ENCODE measurements at places on chromosomes 5 and 9.
A peak's percentile ranks its signal among the peaks of the same experiment; 100 is the strongest.

DNA sequence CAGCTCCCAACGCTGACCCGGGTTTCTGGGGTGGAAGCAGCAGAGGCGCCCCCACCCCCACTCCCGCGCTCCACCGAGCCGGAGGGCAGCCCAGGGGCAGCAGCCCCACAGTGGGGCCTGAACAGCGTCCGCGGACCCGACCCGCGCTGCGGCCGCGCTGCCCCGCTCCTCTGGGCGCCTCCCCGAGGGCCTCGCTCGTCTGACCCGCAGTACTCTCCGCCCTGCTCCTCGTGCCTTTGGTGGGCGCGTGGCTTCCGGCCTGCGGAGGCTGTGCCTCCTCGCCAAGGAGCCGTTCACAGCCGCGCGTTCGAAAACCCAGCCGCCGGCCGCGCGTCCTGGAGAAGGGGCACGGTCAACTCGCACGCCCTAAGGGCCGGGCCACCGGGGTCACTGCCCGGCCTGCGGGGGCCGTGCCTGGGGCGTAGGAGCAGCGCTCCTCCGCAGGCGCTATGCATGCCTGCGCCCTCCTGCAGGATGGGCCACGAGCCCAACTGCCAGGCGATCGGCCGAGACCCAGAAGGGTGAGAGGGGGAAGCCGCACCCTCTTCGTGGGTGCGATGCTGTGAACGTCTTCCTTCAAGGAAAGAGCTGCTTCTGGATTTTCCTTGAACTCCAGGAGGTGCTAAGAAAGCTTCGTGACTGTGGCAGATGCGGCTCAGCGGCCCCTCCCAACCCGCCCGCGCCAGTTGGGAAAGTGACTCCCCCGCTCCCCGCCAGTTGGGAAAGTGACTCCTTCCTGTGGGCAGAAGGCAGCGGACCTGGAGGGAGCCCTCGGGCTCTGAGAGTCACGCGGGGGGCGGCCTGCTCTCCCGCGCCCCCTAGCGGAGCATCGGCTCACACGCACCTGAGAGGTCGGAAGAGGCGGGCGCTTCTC, 82.7 kb downstream of the HSD17B3 start:
- peak; percentile 51 for DNase-seq

GRCh38 chr5:76874088-76874581, 24.3 kb downstream of the S100Z start:
- DNase-seq = no peak

- peak; percentile 9 for DNase-seq
These were observed 75.3 kb downstream of the RGS3 start for GRCh38 chr9:113538701-113539430.

DNA sequence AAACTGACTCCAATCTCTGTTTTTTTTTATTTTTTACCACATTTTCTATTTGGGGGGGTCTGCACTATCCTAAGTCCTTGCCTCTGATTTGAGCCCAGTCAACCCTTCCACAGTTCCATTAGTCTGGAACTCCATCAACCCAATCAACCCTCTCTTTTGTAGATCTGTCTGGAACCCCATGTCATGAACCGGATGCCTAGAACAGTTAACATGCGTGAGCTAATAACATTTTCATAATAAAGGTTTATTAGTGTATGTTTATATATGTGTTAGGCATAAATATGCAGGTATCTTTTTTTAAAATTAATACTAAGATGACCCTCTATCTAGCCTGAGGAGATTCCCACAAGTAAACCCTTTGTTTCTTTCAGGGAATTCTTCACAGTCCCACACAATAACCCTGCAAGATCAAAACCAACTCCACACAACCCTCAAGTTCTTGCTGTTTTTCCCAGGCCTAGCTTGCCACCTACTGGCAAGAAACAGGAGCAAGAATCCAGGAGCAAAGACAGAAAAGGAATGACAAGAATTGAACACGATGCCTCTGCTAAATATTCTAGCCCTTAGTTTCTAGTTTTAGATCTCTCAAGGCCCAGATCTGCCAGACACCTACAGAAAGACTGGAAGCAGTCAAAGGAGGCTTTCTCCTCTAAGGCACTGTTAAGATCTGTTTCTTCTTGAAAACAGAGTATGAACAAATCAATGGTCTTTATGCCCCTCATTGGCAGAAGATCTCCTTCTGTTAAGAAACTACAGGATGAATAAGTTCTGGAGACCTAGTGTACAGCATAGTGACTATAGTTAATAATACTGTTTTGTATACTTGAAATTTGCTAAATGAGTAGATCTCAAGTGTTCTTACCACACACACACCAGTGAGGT, 100.4 kb downstream of the TRIM36 start:
- no peak for DNase-seq

DNA sequence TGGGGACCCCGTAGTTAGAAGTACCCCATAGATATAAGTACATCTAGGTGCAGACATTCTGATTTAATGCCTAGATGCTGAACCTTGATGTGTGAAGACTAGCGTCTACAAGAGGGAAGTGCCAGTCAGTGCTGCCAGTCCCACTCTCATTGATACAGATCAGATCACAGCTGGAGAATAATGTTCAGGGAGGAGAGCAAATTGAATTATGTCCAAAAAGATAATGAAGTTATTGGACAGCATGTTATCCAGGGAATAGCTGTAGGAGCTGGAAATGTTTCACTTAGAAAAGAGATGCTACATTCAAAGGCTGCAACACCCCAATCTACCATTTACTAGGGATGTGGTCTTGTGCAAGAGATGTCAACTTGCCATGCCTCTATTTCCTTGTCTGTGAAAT, 15.9 kb upstream of the RNF183 start:
- no peak for DNase-seq

DNA sequence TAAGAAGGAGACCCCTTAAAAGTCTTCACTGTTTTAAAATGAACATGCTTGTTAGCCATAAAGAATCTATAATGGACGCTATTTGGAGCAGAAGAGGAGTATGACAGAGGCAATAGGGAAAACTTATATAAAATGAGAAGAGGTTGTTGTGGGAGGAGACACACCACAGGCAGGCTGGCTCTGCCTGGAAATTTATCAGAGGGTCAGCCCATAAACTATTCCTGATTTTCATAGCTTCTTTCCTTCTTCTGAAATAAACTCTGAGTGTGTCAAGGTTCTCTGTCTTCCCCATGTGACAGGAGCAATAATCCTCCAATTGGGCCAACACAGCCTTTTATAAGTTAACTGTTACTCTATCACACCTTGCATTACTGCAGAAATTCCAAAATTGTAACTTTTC, 19.6 kb upstream of the RUSC2 start:
- DNase-seq = no peak

GRCh38 chr9:109681301-109681700, 98.7 kb upstream of the PALM2AKAP2 start:
- no peak for DNase-seq

DNA sequence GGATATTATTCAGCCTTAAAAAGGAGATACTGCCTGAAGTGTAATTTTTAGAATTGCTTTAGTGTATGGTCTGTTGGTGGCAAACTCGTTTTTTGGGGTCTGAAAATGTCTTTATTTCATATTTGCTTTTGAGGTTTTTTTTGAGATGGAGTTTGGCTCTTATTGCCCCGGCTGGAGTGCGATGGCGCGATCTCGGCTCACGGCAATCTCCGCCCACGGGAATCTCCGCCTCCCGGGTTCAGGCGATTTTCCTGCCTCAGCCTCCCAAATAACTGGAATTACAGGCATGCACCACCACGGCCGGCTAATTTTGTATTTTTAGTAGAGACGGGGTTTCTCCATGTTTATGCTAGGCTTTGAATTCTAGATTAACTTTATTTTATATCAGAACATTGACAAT, 20.2 kb upstream of the PCDHB1 start:
- DNase-seq = no peak

DNA sequence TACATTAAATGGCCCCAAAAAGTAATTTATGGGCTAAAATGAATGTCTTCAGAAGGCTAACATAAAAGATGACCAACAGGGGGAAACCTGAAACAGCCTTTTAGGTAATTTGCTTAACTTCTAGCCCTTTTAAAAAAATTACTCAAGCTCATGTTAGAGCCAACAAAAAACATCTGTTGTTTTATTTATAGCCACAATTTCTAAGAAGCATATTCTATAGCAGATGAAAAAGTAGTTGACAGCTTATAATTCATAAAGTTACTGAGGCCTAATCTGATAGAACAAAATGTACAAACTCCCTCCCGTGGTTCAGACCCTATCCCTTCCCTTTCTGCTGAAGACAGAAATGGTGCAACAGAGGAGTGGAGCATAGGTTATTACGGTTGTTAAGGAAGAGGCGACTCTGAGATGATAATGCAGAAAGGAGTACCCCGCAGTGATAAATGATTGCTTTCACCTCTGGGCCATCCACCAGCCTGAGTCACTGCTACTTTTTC, 46.1 kb downstream of the PIK3R1 start:
- DNase-seq = no peak

- DNase-seq = no peak
These were observed 12.4 kb upstream of the TENT4A start for GRCh38 chr5:6700685-6701355.

DNA sequence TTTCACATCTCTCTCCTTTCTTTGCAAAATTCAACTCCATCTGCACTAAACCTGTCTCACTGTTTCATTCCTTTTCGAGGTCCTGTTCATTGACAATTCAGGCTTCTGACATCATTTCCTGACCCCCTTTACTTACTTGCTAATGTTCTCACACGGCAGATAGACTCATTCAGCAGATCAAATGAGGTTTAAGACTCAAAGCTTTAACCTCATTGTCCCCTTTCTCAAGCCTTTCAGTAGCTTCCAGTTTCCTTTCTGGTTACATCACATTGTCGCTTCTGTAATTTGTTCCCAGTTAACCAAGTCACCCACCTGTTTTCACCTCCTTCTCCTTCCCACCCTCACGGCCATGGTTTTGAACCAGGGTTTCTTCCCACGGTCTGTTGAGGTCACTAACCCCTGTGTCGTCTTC, 143.4 kb upstream of the OTULINL start:
- DNase-seq = no peak

DNA sequence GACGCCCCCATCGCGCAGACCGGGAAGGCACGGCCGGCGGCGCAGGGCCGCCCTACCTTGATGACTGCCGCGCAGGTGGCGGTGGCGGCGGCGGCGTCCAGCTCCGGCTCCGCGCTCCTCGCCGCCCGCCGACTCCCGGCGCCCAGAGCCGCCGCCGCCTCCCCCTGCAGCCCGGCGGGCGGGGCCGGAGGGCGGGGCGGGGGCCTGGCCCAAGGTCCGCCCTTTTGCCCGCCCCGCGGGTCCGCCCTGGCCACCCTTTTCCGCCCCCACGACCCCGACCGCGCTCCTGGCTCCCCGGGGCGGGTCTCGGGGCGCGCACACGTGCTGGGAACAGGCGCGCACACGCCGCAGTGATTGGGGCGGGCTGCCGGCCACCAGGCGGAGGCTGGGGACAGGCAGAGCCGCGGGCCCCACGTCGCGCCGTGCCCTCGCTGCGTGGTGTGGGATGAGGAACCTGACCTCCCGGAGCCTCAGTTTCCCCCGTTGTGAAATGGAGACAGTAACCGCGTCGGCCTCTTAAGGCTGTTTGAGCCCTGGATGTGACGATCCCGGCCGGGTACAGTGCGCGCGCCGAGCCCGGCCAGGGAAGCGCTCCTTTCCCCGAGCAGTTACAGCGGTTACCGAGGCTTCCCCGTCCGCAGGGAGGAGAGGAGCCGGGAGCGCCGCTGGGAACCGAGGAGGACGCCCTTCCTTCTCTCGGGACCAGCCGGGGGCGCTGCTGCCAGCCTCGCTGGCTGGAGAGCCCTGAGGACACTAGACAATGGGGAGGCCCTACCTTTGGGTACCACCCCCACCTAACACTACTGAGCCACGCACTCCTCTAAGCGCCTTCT, at the start of gene CORO2A:
CORO2A (minus strand) TSS at position 135 of the 833 bp plus-strand sequence. CDS start 34,977 bp downstream, outside the sequence.
- peak; percentile 72 for DNase-seq

- no peak for DNase-seq
These were observed 185.9 kb downstream of the DAB2IP start for GRCh38 chr9:121837113-121837961.
